RKO (cell line): ENCODE measurements at places on chromosomes 7 and 10.

GRCh38 chr10:118809357-118810220 is 54.8 kb upstream of the CACUL1 start:
- no peak for DNase-seq

GRCh38 chr7:123060446-123060845 is 64.9 kb upstream of the TAS2R16 start:
- DNase-seq, result no peak

- no peak for DNase-seq
Observed at GRCh38 chr7:105087981-105088380, 74.0 kb downstream of the KMT2E start.

DNA sequence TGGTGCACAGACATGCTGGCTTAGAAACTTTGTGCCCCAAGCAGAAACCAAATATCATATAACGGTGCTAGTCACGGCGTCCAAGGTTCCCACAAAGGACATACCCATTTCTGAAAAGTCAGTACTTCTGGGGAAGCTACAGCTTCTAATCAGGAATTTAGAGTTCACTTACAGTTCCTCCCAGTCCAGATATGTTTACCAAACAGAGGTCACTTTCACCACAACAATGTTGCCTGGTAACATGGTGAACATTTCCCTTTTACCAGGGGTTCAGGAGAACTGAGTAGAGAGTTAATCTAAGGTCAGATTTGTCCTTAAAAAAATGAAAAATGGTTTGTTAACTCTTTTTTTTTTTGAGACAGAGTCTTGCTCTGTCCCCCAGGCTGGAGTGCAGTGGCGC is 265.9 kb upstream of the MKLN1 start:
- no peak for DNase-seq

DNA sequence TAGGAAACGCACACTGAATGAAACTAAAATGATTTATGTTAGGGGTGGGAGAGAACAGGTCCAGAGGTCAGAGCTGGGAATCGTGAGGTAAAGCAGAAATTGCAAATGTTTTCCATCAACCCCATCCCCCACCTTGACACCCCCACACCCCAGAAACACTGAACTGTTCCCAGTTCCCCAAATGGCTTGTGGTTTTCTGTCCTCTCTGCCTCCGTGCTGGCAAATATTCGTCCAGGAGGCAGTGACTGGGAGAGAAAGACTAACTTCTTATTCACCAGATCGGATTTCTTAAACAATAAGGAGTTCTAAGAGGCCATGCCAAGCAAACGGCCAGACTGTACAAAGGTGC is 730 bp upstream of the RASSF4 start:
- DNase-seq, result no peak

- no peak for DNase-seq
Observed at GRCh38 chr10:73997461-73997786, 492 bp upstream of the VCL start.

DNA sequence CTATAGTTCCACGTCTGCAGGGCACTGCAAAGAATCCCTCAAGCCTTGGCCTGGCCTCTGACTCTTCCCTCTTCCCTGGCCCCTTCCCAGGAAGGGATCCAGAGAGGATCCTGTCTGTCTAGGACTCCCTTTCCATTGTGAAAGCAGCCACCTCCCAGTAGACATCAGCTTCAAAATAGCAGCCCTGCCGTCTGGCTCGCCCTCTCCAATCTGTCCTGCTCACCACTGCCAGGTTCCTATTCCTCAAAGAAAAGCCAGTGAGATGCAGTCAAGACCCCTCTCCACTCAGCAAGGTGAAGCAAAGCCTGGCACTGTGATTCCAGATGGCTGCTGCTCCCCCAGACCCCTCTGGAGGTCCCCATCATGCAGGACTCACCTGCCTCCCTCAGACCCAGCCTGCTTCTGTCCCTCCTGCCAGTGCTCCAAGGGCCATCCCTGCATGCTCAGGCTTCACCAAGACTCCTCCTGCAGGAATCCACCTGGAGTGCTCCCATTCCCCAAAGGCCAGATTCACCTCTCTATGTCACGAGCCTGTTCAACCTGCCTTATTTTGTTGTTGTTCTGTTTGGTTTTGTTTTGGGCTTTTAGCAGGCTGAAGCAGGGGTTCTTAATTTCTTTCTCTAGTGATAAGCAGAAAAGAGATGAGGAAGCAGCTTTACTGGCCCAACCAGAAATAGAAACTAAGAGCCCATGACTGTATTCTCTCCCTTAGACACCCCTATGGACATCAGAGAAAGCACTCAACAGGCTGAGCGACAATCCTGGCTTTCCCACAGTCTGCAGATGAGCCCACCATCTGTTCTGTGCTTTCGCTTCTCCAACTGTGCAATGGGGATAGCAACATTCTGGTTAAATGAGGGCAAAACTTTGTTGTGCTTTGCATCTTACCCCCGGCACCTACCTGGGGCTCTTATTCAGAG is 305.1 kb downstream of the GRID1 start:
- no peak for DNase-seq

DNA sequence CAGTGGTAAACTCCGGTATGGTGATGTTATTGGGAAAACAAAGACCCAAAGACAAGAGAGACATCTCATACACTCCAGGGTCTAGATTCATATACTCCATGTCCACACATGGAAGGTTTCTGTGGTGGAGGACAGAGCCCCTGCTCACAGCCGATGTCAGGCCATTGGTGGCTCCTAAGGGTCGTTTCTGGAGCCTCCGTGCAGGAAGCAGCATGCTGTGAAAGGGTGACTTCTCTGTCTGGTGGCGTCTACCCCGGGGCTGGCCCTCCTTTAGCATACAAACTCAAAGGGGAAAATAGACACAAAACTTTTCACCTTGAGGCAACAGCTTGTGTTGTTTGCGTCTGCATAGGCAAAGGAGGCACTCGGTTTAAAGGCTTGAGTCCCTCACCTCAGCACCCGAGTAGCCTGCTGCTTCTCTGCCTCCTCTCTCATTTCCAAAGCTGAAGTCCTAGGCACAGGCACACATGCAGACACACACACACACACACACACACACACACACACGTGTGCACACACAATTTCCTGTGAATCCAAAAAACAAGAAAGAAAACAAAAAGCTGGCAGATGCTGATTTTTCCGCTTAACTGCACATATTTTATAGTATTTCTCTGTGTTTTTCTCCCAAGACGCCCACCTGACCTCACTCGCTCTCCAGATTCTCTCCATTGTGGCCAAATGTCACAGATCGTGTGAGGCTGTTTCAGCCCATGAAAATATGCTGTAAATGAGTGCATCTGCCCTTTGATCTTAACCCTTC is 601.4 kb upstream of the MGMT start:
- DNase-seq, result no peak

GRCh38 chr10:98101366-98101765 is 33.1 kb upstream of the R3HCC1L start:
- no peak for DNase-seq

DNA sequence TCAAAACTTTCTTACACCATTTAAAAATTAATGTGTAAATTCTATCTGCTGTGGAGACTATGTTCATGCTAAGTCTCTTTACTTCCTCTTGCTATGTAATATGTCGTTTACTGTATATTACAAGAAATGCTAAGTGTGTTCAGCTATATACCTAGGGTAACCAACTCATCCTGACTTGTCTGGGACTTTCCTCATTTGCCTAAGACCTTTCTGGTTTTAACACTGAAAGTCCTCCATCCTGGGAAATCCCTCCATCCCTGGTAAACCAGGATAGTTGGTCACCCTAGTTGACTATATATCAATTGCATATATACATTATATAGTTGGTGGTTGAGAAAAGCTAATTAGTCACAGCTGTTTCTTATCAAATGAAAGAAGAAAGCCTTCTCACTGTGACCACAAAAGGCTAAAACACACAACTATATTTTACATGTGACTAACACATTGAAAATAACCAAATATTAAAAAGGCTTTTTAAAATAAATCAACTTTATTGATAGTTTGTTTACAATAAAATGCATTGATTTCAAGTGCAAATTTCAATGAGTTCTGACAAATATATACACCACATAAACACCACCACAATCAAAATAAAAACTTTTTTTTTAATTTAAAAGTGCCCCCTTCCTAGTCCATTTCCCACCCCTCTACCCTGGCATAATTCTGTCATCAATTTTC is 167.7 kb upstream of the INHBA start:
- DNase-seq, result no peak

DNA sequence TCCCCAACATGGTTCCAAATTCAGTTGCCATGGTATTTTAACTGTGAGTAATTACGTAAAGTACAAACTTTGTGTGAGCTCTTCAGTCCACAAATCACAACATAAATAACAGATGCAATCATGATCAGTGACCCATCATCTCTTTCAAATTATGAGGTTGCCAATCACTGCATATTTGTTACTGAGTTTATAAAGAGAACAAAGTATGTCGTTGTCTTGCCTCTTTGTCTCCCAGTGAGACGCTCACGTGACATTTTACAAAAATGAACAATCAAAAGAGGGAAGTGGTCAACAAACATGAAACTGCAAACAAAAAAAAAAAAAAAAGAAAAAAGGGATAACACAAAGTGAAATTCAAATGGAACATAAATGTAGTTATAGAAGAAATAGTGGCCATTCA is 122.7 kb upstream of the PDSS1 start:
- no peak for DNase-seq

GRCh38 chr10:9243941-9244411 is 1189.5 kb downstream of the GATA3 start:
- DNase-seq, result no peak

DNA sequence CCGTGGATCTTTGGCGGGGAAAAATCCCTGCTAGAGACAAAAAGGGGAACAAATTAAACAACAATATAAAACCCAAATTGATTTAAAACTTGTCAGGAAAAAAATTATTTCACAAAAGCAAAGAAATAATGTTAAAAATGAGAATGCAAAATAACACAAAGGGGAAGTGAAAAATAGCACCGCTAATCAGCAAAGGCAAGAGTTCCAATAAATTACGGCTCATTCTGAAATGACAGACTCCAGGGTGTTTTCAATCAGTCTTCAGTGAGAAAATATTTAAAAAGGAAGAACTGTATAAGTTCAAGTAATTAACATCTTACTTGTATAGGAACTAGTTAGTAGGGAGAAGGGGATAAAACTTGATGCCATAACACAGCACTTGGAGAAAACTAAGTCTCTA is 336.8 kb downstream of the LRRTM3 start:
- no peak for DNase-seq
